ENCODE measurements at places on chromosomes 16 and 17. TPM values are rescaled to one million over a fixed set of nuclear protein-coding genes. Genes with fewer than 3 reads are reported as not detected.

Gene NUPR1
- 4.8 TPM for total RNA-seq

Gene CNTD1
- total RNA-seq = 0.46 TPM

Gene CRAMP1
- total RNA-seq = 31.4 TPM

Gene MT1F
- total RNA-seq = 5.9 TPM

Gene CLEC10A
- total RNA-seq = not detected

Gene AMZ2
- 75.6 TPM for total RNA-seq

Gene CCL5
- not detected for total RNA-seq

Gene OTOP2
- not detected for total RNA-seq

Gene SECTM1
- 13.2 TPM for total RNA-seq

Gene FGF11
- 21.8 TPM for total RNA-seq

Gene BAIAP2
- total RNA-seq = 62.7 TPM

Gene WNT9B
- 0.89 TPM for total RNA-seq

Gene ADCY9
- 13.9 TPM for total RNA-seq

- H3K4me1 ChIP-seq = peaks cover 35% of the 10 kb centered on the region
- peaks cover 2% of the 10 kb centered on the region for H3K27me3 ChIP-seq
- no peak for DNase-seq
- no peak overlapping the region for H3K27ac ChIP-seq
- no peak overlapping the region for H3K4me3 ChIP-seq
Observed at GRCh38 chr17:10058921-10059683, 139.3 kb downstream of the GAS7 start.

GRCh38 chr16:1981398-1981836, at the start of gene NOXO1:
Gene NOXO1, minus strand, starts transcription at chr16:1981469. Its CDS starts 290 bp downstream, at chr16:1981179.
- H3K4me1 ChIP-seq = peaks cover 11% of the 10 kb centered on the region
- H3K27me3 ChIP-seq = peaks cover 41% of the 10 kb centered on the region
- H3K27ac ChIP-seq = peak within 1 kb of the TSS; percentile 56
- H3K36me3 ChIP-seq = no peaks in the 10 kb centered on the region
- no peak for DNase-seq
- peak within 1 kb of the TSS; percentile 57 for H3K4me3 ChIP-seq

- no peak overlapping the region for H3K4me3 ChIP-seq
- no peaks in the 10 kb centered on the region for H3K4me1 ChIP-seq
- H3K27ac ChIP-seq = no peak overlapping the region
- no peaks in the 10 kb centered on the region for H3K36me3 ChIP-seq
Observed at GRCh38 chr17:58272367-58273280, 8.1 kb downstream of the MPO start.

- no peak overlapping the region for H3K27ac ChIP-seq
- H3K27me3 ChIP-seq = peaks cover 14% of the 10 kb centered on the region
- no peak overlapping the region for H3K4me3 ChIP-seq
- H3K36me3 ChIP-seq = no peaks in the 10 kb centered on the region
- no peaks in the 10 kb centered on the region for H3K4me1 ChIP-seq
Observed at GRCh38 chr17:43855061-43855460, 8.1 kb downstream of the CD300LG start.

GRCh38 chr16:64626776-64627175, 495.1 kb downstream of the CDH11 start:
- H3K27me3 ChIP-seq = peaks cover 3% of the 10 kb centered on the region
- no peaks in the 10 kb centered on the region for H3K36me3 ChIP-seq
- no peaks in the 10 kb centered on the region for H3K4me1 ChIP-seq
- no peak for DNase-seq
- H3K4me3 ChIP-seq = no peak overlapping the region
- H3K27ac ChIP-seq = no peak overlapping the region

DNA sequence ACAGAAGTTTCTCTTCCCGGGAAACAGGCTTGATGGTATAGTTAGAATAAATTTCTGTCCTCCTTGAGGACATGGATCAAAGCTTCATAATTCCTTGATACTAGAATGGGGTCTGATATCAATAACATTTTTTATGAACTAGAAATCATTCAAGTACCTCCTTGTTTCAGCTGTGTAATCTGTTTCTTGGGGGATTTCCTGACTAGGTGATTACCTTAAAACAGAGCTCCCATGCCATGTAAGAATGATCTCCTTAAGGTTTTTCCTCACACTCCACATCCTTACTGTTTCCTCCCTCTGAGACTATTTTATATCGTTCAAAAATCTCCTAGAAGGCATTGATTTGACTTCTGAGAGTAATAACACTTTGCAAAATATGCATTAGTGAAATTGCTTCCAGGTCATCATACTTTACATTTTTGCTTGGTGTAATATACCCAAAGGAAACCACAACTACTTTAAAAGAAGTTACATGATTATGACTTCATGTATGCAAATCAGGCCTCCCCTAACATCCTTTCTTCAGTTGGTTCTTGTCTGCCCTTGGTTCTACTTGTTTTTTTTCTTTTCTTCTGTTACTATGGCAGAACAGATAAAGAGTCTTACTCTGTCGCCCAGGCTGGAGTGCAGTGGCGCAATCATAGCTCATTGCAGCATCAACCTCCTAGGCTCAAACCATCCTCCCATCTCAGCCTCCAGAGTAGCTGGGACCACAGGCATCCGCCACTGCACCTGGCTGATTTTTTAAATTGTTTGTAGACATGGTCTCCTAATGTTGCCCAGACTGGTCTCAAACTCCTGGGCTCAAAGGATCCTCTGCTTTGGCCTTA, 388.8 kb downstream of the ZFHX3 start:
- no peak overlapping the region for H3K27ac ChIP-seq
- no peaks in the 10 kb centered on the region for H3K27me3 ChIP-seq
- H3K4me3 ChIP-seq = no peak overlapping the region
- H3K36me3 ChIP-seq = peaks cover 3% of the 10 kb centered on the region
- no peaks in the 10 kb centered on the region for H3K4me1 ChIP-seq
- DNase-seq = no peak

GRCh38 chr16:70470927-70471341, 16.5 kb downstream of the FCSK start:
- no peaks in the 10 kb centered on the region for H3K36me3 ChIP-seq
- no peaks in the 10 kb centered on the region for H3K27me3 ChIP-seq
- no peak overlapping the region for H3K27ac ChIP-seq
- DNase-seq = no peak

DNA sequence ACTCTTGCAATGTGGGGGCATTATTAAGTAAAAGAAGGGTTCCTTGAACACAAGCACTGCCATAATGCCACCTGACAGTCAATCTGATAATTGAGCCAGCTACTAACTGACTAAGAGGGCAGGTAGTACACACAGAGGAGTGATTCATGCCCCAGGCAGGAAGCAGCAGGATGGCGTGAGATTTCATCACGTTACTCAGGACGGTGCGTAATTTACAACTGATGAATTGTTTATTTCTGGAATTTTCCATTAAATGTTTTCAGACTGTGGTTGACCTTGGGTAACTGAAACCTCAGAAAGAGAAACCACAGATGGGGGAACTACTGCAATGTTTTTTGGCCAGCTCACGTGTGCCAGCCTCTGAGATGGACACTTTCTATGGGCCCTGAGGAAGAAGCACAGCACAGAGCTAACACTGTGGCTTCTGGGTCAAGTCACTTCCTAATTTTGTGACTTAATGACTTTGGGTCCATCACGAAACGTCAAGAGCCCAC, 46.7 kb downstream of the C17orf67 start:
- H3K27me3 ChIP-seq = peaks cover 24% of the 10 kb centered on the region
- H3K4me1 ChIP-seq = peaks cover 3% of the 10 kb centered on the region
- H3K36me3 ChIP-seq = no peaks in the 10 kb centered on the region
- H3K27ac ChIP-seq = no peak overlapping the region

DNA sequence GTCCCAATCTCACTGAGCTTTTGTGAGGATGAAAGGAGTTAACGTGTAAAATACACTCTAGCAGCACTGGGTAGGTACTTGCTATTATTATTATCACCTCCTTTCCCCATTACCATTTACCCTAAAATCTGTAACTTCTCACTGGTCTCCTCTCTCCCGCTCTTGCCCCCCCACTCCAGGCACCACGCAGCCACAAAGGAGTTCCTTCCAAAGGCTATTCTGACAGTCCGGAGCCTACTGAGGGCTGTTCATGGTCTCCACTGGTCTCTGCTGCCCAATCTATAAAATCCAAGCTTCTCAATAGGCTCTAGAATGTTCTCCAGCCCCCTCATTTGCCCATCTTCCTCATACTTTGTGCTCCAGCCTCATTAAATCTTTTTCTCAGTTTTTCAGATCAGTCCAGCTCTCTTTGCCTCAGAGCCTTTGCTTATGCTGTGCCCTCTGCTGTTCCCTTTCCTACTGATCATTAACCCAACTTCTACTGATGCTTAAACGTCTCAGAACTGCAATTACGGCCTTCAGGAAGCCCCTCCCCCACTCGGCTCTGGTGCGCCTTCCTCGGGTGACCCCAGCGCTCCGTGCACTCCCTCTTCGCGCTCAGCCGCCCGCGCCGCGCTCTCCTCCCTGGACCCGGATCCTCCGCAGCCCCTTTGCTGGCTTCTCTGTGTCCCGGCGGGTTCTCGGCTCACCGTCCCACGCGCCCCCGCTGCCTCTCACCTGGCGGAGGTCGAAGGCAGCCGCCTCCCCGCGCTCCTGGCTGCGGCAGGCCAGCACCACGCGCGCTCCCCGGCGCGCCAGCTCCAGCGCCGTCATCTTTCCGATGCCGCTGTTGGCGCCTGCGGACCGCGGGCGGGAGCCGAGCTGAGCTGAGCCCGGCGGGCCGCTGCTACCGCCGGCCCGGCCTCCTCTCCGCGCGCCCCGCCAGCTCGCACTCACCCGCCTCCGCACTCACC, 737 bp downstream of the DHRS13 start:
- peak overlapping the region; percentile 86 for H3K4me3 ChIP-seq
- H3K27me3 ChIP-seq = no peaks in the 10 kb centered on the region
- peaks cover 9% of the 10 kb centered on the region for H3K36me3 ChIP-seq
- peak overlapping the region; percentile 74 for H3K27ac ChIP-seq
- peaks cover 27% of the 10 kb centered on the region for H3K4me1 ChIP-seq

DNA sequence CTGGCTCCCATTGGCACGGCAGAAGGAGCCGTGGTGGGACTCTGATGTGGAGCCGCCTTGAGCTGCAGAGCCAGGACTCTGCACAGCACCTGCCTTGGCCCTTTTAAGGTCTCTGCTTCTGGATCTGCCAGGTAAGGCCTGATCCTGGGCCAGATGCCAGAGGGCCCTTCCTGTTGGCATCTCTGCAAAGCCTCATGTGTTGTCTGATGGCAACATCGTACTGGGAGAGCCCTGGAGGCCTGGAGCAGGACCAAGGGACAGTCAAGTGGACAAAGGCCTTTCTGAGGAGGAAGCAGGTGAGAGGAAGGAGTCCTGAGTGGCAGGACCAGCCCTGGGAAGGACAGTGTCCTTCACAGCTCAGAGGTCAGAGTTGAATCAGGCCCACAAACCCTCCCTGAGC, 26.1 kb downstream of the SOCS1 start:
- no peaks in the 10 kb centered on the region for H3K36me3 ChIP-seq
- DNase-seq = no peak
- no peaks in the 10 kb centered on the region for H3K4me1 ChIP-seq
- no peak overlapping the region for H3K4me3 ChIP-seq
- H3K27ac ChIP-seq = no peak overlapping the region

GRCh38 chr16:29686740-29687332, 7.9 kb downstream of the QPRT start:
- peaks cover 21% of the 10 kb centered on the region for H3K4me1 ChIP-seq
- H3K36me3 ChIP-seq = peaks cover 31% of the 10 kb centered on the region
- H3K4me3 ChIP-seq = peak overlapping the region; percentile 40
- no peaks in the 10 kb centered on the region for H3K27me3 ChIP-seq

- peaks cover 21% of the 10 kb centered on the region for H3K4me1 ChIP-seq
- DNase-seq = no peak
- H3K36me3 ChIP-seq = peaks cover 3% of the 10 kb centered on the region
- peak overlapping the region; percentile 90 for H3K4me3 ChIP-seq
- peak overlapping the region; percentile 93 for H3K27ac ChIP-seq
Observed at GRCh38 chr16:2910441-2910969, 1.2 kb upstream of the FLYWCH1 start.

GRCh38 chr16:1333149-1333812, at the start of gene BAIAP3:
Gene BAIAP3, plus strand, starts transcription at chr16:1333645. Its CDS starts 4,905 bp downstream, at chr16:1338550.
- H3K27ac ChIP-seq = peak within 1 kb of the TSS; percentile 41
- DNase-seq = no peak
- H3K4me1 ChIP-seq = no peaks in the 10 kb centered on the region
- H3K4me3 ChIP-seq = peak within 1 kb of the TSS; percentile 75

DNA sequence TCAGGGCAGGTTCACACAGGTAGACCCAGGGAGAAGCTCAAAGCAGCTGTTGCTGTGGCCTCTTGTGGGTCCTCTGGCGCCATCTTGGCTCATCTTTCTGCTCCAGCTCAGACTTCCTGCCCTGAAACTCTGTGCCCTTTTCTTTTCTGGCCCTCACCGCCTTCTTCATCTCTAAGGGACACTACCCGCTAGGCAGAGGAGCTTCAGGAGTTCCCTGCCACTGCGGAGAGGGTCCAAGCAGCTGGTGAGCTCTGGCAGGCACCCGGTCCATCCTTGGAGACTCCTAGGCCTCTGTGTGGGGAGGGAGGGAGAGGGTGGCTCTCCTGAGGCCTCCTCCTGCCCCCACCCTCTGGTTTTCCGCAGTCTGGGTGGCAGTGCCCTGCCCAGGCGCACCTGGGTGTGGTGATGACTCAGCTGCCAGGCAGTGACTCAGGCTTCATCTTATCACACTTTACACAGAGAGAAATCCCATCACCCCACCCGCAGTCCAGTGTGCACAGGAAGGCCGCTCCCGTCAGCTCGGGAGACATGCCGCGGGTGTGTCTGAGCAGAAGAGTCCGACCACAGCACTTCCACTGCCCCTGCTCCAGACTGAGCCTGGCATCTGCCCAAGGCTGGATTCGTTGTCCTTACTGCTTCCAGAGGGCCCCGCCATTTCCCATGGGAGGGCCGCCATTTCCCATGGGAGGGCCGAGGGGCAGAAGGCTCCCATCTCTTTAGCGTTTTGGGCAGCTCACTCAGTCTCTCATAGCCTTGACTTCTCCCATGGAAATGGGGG, 7.3 kb downstream of the NT5C start:
- H3K27ac ChIP-seq = peak overlapping the region; percentile 66
- no peaks in the 10 kb centered on the region for H3K4me1 ChIP-seq
- no peaks in the 10 kb centered on the region for H3K27me3 ChIP-seq
- no peak for DNase-seq
- H3K4me3 ChIP-seq = no peak overlapping the region

- peaks cover 41% of the 10 kb centered on the region for H3K36me3 ChIP-seq
- H3K4me1 ChIP-seq = peaks cover 23% of the 10 kb centered on the region
- no peak for DNase-seq
- H3K27ac ChIP-seq = peak overlapping the region; percentile 68
Observed at GRCh38 chr16:31880322-31880979, 6.8 kb downstream of the ZNF267 start.

DNA sequence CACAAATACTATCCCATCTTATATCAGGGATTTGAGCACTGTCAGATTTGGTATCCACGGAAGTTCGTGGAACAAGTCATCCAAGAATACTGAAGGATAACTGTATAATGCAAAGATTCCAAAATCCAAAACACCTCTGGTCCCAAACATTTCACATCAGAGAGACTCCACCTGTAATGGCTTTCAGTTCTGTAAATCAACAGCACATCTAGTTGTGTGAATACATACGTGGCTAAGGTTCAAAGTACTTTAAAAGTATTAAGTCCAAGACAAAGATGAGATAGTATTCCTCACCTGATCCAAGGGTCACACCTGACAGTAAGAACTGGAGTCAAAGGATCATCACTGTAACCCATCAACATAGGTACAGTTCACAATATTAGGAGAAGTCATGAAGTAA, 54.8 kb downstream of the KANSL1 start:
- DNase-seq = no peak
- no peaks in the 10 kb centered on the region for H3K27me3 ChIP-seq
- H3K4me1 ChIP-seq = peaks cover 26% of the 10 kb centered on the region
- H3K27ac ChIP-seq = peak overlapping the region; percentile 24
- H3K4me3 ChIP-seq = no peak overlapping the region

GRCh38 chr16:84613408-84614072, 4.3 kb downstream of the COTL1 start:
- DNase-seq = no peak
- H3K27ac ChIP-seq = peak overlapping the region; percentile 28
- peaks cover 41% of the 10 kb centered on the region for H3K4me1 ChIP-seq
- peak overlapping the region; percentile 73 for H3K4me3 ChIP-seq

All from type B pancreatic cell (in vitro differentiated cells).